ENCODE measurements at places on chromosomes 12 and 14.
A peak's percentile ranks its signal among the peaks of the same experiment; 100 is the strongest.

DNA sequence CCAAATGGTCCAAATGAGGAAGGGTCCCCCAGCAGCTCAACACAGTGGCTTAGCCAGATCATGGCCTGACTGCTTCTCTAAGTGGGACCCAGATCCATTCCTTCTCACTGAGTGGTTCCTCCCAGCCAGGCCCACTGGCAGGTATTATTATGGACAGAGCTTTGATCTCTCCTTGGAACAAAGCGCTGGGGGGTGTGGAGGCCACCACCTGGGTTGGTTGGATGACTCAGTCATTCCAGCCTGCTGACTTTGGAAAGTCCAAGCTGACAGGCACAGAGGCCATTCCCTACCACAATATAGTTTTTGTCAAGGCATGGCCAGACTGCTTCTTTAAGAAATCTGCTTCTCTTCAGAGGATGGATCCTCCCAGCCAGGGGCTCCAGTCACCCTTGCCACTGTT lies 341.1 kb downstream of the BTG1 start:
- H3K4me3 ChIP-seq, result no peak overlapping the region
- no peak for DNase-seq
- no peak overlapping the region for H3K27ac ChIP-seq
- H3K4me1 ChIP-seq, result peaks cover 3% of the 10 kb centered on the region

- H3K4me3 ChIP-seq, result peak overlapping the region; percentile 22
- H3K36me3 ChIP-seq, result no peaks in the 10 kb centered on the region
- H3K27ac ChIP-seq, result no peak overlapping the region
- H3K27me3 ChIP-seq, result peaks cover 52% of the 10 kb centered on the region
Observed at GRCh38 chr14:71931492-71932228, 569 bp upstream of the RGS6 start.

GRCh38 chr14:104394409-104394851 lies 185.1 kb upstream of the C14orf180 start:
- no peaks in the 10 kb centered on the region for H3K36me3 ChIP-seq
- H3K27ac ChIP-seq, result peak overlapping the region; percentile 22
- no peaks in the 10 kb centered on the region for H3K27me3 ChIP-seq
- DNase-seq, result no peak
- no peak overlapping the region for H3K4me3 ChIP-seq
- H3K4me1 ChIP-seq, result peaks cover 65% of the 10 kb centered on the region

- peaks cover 29% of the 10 kb centered on the region for H3K27me3 ChIP-seq
- H3K4me3 ChIP-seq, result no peak overlapping the region
- DNase-seq, result no peak
- H3K27ac ChIP-seq, result no peak overlapping the region
- no peaks in the 10 kb centered on the region for H3K4me1 ChIP-seq
Observed at GRCh38 chr14:76313303-76313702, 62.6 kb upstream of the ESRRB start.

GRCh38 chr14:29007990-29008389 lies 241.4 kb downstream of the FOXG1 start:
- H3K36me3 ChIP-seq, result no peaks in the 10 kb centered on the region
- H3K4me1 ChIP-seq, result no peaks in the 10 kb centered on the region
- no peak overlapping the region for H3K27ac ChIP-seq
- no peak overlapping the region for H3K4me3 ChIP-seq
- DNase-seq, result no peak

- H3K27ac ChIP-seq, result no peak overlapping the region
- H3K4me1 ChIP-seq, result peaks cover 62% of the 10 kb centered on the region
- no peaks in the 10 kb centered on the region for H3K27me3 ChIP-seq
Observed at GRCh38 chr14:60254176-60254575, 5.2 kb downstream of the PPM1A start.

DNA sequence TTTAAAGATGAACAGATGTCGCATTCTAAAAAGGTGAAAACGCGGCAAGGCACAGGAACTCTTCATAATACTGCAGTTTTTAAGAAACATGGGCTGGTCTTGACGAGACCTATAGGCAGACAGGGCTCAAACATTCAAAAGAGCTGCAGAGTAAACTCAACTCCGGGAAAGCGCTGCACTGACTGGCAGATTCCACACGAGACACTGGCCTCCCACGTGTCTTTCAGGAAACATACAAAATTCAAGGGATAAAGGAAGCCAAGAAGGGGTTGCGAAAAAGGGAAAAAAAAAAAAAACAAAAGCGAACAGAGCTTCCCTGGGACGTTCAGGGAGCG lies 614 bp upstream of the ARF6 start:
- H3K4me3 ChIP-seq, result peak overlapping the region; percentile 99
- H3K27ac ChIP-seq, result peak overlapping the region; percentile 99
- peak; percentile 44 for DNase-seq
- peaks cover 37% of the 10 kb centered on the region for H3K4me1 ChIP-seq

DNA sequence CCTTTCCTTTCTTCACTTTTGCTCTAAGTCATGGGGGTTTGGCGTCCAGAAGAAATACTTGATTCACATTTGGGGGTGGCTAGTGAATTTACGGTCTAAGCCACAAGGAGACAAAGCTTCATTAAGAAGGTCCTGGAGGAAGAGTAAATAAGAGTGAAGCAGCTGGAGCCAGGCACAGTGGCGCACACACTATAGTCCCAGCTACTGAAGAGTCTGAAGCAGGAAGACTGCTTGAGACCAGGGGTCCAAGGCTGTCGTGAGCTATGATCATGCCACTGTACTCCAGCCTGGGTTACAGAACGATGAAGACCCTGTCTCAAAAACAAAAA lies 23.3 kb downstream of the ACTN1 start:
- H3K27ac ChIP-seq, result peak overlapping the region; percentile 78
- H3K4me1 ChIP-seq, result peaks cover 92% of the 10 kb centered on the region
- no peak for DNase-seq
- H3K36me3 ChIP-seq, result peaks cover 17% of the 10 kb centered on the region
- H3K27me3 ChIP-seq, result no peaks in the 10 kb centered on the region

DNA sequence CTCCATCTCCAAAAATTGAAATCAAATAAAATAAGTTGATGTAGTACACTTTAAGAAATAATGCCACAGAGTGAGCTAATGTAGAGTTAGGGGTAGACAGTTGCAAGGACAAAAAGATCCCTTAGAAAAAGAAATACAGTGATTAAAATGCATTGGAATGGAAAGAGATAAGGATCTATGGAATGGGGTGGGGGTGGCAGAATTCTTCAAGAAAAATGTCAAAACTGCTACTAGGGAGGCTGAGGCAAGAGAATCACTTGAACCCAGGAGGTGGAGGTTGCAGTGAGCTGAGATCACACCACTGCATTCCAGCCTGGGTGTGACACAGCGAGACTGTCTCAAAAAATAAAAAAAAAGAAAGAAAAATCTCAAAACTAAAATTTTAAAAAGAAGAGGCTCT lies 6.5 kb downstream of the OLR1 start:
- H3K4me1 ChIP-seq, result no peaks in the 10 kb centered on the region
- H3K4me3 ChIP-seq, result no peak overlapping the region

- no peak for DNase-seq
- no peaks in the 10 kb centered on the region for H3K27me3 ChIP-seq
- H3K4me3 ChIP-seq, result no peak overlapping the region
- peaks cover 54% of the 10 kb centered on the region for H3K36me3 ChIP-seq
- H3K27ac ChIP-seq, result no peak overlapping the region
Observed at GRCh38 chr14:22926316-22926715, 2.9 kb downstream of the PRMT5 start.

GRCh38 chr14:55968741-55969140 lies 149.5 kb upstream of the PELI2 start:
- H3K27me3 ChIP-seq, result peaks cover 12% of the 10 kb centered on the region
- DNase-seq, result no peak
- H3K4me1 ChIP-seq, result no peaks in the 10 kb centered on the region
- H3K36me3 ChIP-seq, result no peaks in the 10 kb centered on the region

- peaks cover 32% of the 10 kb centered on the region for H3K36me3 ChIP-seq
- H3K27me3 ChIP-seq, result no peaks in the 10 kb centered on the region
- H3K4me3 ChIP-seq, result no peak overlapping the region
- no peaks in the 10 kb centered on the region for H3K4me1 ChIP-seq
- H3K27ac ChIP-seq, result no peak overlapping the region
Observed at GRCh38 chr12:109493938-109494337, 16.5 kb downstream of the UBE3B start.

DNA sequence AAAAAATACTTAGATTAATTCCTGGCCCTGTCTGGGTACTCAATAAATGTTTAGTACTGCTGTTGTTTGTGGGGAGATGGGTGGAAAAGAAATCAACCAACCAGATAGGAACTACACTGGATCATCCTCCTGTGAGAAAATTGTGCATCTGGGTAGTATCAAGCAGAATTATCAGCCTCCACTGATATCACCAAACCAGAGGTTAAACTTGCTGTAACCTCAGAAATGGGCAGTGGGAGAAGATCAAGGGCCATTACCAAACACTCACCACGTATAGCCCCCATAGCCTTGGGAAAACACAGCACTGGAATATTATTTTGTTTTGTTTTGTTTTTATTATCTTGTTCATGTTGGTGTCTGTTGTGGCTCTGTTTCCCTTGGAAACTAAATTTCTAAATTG lies 19.7 kb downstream of the VEZT start:
- H3K4me1 ChIP-seq, result peaks cover 18% of the 10 kb centered on the region
- no peak for DNase-seq
- H3K27me3 ChIP-seq, result no peaks in the 10 kb centered on the region
- no peak overlapping the region for H3K27ac ChIP-seq
- no peak overlapping the region for H3K4me3 ChIP-seq
- peaks cover 13% of the 10 kb centered on the region for H3K36me3 ChIP-seq

- H3K36me3 ChIP-seq, result no peaks in the 10 kb centered on the region
- DNase-seq, result no peak
- H3K4me1 ChIP-seq, result no peaks in the 10 kb centered on the region
- H3K4me3 ChIP-seq, result no peak overlapping the region
Observed at GRCh38 chr14:32666308-32666707, 272.4 kb upstream of the NPAS3 start.

DNA sequence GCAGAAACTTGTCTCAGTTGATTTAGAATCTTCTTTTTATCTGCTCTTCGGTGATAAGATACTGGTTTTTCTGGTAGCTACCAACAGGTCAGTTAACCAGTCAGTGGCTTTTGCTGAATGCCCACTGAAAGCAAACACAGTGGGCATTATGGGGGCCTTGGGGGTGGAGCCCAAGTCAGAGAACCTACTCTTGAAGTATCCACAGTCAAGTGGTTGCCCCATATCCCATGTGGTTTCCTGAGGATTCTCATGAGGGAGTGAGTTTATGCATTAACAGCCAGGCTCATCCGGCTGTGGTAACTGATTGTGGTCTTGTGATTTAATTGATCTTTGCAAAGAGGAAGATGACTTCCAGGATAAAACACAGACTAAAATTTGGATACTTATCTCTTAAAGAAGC lies 83.7 kb downstream of the ST8SIA1 start:
- H3K36me3 ChIP-seq, result no peaks in the 10 kb centered on the region
- H3K27me3 ChIP-seq, result peaks cover 2% of the 10 kb centered on the region
- DNase-seq, result no peak
- H3K4me3 ChIP-seq, result no peak overlapping the region

DNA sequence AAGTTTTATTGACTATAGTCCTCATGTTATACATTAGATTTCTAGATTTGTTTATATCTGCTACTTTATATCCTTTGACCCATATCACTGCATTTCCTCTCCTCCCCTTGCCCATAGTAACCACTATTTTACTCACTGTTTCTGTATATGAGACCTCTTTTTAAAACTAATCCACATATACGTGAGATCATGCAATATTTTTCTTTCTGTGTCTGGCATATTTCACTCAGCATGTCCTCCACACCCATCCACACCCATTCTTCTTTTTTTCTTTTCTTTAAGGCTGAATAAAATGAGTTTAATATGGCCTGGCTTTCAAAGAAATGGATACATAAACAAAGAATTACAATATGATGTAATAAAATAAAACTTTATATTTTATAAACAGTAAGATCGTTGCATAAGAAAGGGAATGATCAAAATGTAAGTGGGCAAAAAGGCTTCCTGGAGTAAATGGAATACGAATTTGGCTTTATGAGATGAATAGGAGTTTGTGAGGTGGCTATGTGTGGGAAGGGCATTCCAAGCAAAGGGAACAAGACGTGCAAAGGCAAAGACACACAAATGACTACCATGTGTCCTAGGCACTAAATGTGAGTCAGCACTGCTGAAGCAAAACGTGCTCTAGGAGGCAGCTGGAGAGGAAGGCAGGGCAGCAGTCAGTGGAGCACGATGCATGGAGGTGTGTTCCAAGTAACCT lies 53.2 kb upstream of the HIF1A start:
- H3K27ac ChIP-seq, result no peak overlapping the region
- H3K27me3 ChIP-seq, result no peaks in the 10 kb centered on the region
- H3K4me3 ChIP-seq, result no peak overlapping the region
- H3K4me1 ChIP-seq, result peaks cover 25% of the 10 kb centered on the region
- H3K36me3 ChIP-seq, result no peaks in the 10 kb centered on the region
- no peak for DNase-seq

- DNase-seq, result no peak
- no peak overlapping the region for H3K27ac ChIP-seq
- peaks cover 39% of the 10 kb centered on the region for H3K27me3 ChIP-seq
- no peak overlapping the region for H3K4me3 ChIP-seq
- H3K4me1 ChIP-seq, result peaks cover 6% of the 10 kb centered on the region
Observed at GRCh38 chr12:49331380-49332222, 5.4 kb downstream of the C1QL4 start.

GRCh38 chr12:74204236-74204635 lies 333.4 kb upstream of the ATXN7L3B start:
- H3K27ac ChIP-seq, result no peak overlapping the region
- H3K4me1 ChIP-seq, result no peaks in the 10 kb centered on the region
- no peaks in the 10 kb centered on the region for H3K36me3 ChIP-seq
- DNase-seq, result no peak
- H3K4me3 ChIP-seq, result no peak overlapping the region
- no peaks in the 10 kb centered on the region for H3K27me3 ChIP-seq

- H3K27ac ChIP-seq, result no peak overlapping the region
- H3K4me1 ChIP-seq, result no peaks in the 10 kb centered on the region
- H3K4me3 ChIP-seq, result no peak overlapping the region
- H3K36me3 ChIP-seq, result no peaks in the 10 kb centered on the region
Observed at GRCh38 chr14:66081594-66082376, 404.4 kb upstream of the CCDC196 start.

DNA sequence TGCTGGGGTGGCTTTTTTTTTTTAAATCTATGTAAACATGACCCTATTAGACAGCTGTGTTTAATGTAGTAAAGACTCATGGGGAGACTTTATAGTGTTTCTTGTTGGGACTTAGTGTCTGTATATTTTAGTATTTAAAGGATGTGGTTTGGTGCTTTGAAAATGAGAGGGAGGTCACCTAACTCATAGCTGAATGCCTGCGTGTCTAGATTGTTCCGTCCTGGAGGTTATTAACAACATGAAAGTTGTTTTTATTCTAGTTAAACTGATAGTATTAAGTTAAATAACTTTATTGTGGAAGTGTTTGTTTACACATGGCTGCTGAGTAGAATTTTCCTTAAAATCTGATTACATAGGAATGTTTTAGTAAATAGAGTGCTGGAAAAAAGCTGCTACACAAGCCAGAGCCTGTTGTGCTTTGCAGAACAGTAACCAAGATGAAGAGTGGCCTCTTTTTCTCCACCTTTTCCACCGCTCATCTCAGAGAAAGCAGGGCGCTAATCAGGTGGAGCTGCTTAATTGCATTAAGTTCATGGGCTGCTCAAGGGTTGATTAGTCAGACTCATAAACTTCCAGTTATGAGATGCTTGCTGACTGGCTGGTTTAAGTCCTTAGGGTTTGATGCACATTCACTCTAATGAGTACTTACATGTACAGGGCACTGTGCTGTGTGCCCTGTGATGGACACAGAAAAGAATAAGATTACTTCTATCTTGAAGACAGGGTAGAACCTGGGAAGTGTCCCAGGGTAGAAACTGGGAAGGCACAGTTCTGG lies 62.7 kb downstream of the FBXO34 start:
- H3K36me3 ChIP-seq, result peaks cover 2% of the 10 kb centered on the region
- no peaks in the 10 kb centered on the region for H3K27me3 ChIP-seq
- DNase-seq, result no peak
- peaks cover 91% of the 10 kb centered on the region for H3K4me1 ChIP-seq
- H3K4me3 ChIP-seq, result peak overlapping the region; percentile 37

- no peak overlapping the region for H3K4me3 ChIP-seq
- peaks cover 56% of the 10 kb centered on the region for H3K27me3 ChIP-seq
- no peaks in the 10 kb centered on the region for H3K4me1 ChIP-seq
- H3K27ac ChIP-seq, result no peak overlapping the region
- peaks cover 4% of the 10 kb centered on the region for H3K36me3 ChIP-seq
- no peak for DNase-seq
Observed at GRCh38 chr12:54622463-54623183, 12.1 kb downstream of the LACRT start.
